Suppressor macrophage treated with lipopolysaccharide for 4 hours (primary cell): ENCODE measurements at places on chromosomes 2 and 18.
A peak's percentile ranks its signal among the peaks of the same experiment; 100 is the strongest.

- DNase-seq = no peak
Measured at GRCh38 chr18:70720607-70721006, 431.8 kb downstream of the SOCS6 start.

GRCh38 chr2:54040685-54041084, 69.9 kb upstream of the PSME4 start:
- no peak for DNase-seq

GRCh38 chr2:12282780-12283695, 433.7 kb upstream of the TRIB2 start:
- no peak for DNase-seq

GRCh38 chr2:51448911-51449310, 417.0 kb upstream of the NRXN1 start:
- DNase-seq = no peak

DNA sequence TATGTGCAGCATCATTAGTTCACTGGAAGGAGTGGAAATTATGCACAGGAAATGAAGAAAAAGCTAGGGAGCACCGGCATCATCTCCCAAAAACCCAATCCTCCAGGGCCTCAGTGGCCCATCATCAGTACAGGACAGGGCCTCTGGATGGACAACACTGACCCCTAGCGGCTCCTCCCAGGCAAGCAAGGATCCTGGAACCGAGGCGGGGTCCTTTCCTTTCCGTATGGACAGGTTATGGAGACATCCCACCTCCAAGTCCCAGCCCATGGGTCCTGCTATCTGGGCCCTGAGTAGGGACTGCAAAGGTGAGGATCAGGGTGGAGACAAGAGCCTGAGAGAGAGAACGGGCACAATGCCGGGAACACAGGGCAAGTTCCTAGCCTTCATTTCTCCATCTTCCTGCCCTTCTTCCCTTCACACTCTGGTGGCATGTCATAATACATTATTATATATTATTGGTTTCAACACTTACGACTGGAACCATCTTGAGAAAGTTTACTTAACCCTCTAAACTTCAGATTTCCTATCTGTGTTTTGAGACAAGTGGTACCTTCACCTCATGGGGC, 68.2 kb downstream of the ZNF516 start:
- no peak for DNase-seq

GRCh38 chr2:164069540-164069939, 333.7 kb upstream of the FIGN start:
- no peak for DNase-seq

DNA sequence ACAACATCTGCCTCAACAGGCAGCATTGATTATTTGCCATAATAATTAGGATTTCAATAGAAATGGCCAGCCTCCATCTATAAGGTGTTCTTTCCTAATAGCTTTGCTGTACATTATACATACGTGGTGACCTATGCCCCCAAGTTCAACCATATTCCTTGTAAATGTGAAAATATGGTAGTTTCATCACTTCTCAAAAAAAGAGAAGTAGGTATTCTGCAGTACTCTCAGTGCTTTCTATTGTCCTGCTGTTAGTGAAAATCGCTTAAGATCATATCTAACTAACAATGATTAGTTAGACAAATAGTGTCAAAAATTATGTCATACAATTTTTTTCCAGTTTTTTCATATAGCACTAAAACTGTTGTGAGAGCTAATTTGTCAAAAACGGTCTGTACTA, 79.6 kb downstream of the SLC4A10 start:
- no peak for DNase-seq

- no peak for DNase-seq
Measured at GRCh38 chr2:172232708-172233396, 130.2 kb upstream of the DLX2 start.

GRCh38 chr2:31256611-31257382, 22.8 kb downstream of the EHD3 start:
- DNase-seq = no peak

GRCh38 chr18:22670914-22671313, 253.2 kb upstream of the CTAGE1 start:
- no peak for DNase-seq

- no peak for DNase-seq
Measured at GRCh38 chr2:133733901-133734255, 165.6 kb upstream of the NCKAP5 start.

GRCh38 chr2:48755473-48755872, at the start of gene LHCGR:
Gene LHCGR, minus strand, starts transcription at chr2:48755724. Its CDS starts 53 bp downstream, at chr2:48755671.
- no peak for DNase-seq

- no peak for DNase-seq
Measured at GRCh38 chr2:151198645-151199044, 63.0 kb downstream of the RBM43 start.

- DNase-seq = no peak
Measured at GRCh38 chr2:145649061-145649460, 1129.1 kb upstream of the ZEB2 start.

GRCh38 chr2:209661286-209661894, 110.2 kb upstream of the UNC80 start:
- DNase-seq = no peak

DNA sequence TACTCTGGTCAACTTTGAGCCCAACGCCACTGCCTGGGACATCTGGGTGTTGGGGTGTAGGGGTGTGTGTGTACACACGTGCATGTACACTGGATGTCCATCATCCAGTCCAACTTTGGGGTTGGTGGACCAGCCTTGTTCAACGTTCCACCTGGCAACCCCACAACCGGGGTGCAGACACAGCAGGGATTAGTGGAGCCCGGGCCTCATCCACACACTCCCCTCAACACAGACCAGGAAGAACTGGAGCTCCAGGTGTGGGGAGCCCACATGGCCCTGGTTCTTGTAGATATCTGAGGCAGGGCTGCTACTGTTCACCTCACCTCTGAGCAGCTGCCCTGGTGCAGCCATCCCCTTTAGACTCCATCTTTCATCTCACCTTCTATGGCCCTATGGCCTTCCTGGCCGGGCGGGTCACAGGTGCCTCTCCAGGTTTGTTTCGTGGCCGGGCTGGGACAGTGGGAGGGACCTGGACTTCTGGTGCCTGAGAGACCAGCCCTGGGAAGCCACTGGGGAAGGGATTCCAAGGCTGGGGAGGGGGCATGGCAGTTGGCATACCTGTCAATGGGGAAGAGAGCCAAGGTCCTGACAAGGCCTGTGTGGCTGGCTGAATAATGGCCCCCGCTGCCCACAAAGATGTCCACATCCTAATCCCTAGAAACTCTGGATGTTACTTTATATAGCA, 7.5 kb downstream of the NEU2 start:
- no peak for DNase-seq

GRCh38 chr18:23137788-23138216, 2.5 kb downstream of the CABLES1 start:
- DNase-seq = no peak

GRCh38 chr2:199414001-199414400, 43.7 kb downstream of the SATB2 start:
- DNase-seq = no peak

DNA sequence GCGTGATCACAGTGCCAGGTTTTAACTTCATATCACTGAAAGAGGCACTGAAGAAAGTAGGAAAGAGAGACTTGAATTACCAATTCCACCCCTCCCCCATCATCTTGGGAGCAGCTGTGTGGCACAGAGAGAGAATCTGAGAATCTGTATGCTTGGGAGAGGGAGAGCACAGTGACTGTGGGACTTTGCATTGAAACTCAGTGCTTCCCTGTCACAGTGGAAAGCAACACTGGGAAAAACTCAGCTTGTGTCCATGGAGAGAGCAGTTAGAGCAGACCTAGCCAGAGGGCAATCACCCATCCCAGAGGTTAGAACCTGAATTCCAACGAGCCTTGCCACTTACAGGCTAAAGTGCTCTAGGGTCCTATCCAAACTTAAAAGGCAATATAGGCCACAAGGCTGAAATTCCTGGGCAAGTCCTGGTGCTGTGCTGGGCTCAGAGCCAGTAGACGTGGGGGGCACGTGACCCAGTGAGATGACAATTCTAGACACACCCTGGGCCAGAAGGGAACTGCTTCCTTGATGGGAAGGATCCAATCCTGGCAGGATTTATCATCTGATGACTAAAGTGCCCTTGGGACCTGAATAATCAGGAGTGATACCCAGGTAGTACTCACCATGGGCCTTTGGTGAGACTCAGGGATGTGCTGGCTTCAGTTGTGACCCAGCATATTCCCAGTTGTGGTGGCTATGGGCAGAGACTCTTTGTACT, 15.5 kb upstream of the ABCB11 start:
- DNase-seq = no peak

GRCh38 chr2:199811346-199811745, 39.6 kb downstream of the FTCDNL1 start:
- peak; percentile 66 for DNase-seq

- DNase-seq = no peak
Measured at GRCh38 chr2:238914648-238915015, 66.7 kb downstream of the TWIST2 start.

DNA sequence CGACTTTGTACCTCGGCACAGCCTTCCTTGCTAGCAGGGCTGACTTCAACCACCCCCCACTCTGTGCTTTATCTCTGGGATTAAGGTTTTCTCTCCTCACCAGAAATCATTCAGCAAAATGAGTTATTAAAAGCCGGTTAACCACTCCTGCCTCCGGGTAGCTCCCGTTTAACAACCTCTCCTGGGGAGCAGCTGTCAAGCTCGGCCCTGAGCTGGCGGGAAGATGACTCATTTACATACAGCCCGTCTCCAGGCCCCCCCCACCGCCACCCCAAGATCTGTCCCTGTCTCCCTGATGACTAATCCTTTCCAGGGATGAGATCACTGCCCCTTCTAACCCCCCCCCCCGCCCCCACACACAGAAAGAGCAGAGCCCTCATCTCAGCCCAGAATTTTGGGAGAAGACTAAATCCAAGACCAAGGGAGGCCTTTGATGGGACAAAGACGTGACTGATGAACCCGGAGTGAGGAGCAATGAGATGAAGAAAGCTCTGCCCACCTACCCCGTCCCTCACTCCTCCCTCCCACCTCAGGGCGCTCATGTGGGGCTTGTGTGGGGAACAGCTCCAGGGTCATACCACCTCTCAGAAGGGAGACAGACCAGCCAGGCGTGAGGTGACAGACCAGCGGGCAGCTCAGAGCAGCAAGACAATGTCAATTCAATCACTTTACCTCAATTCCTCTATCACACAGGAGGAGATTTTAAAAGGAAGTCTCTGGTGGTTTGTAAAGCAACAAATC, 131.4 kb downstream of the MSH2 start:
- peak; percentile 4 for DNase-seq

- DNase-seq = peak; percentile 93
Measured at GRCh38 chr18:48785091-48785614, 165.6 kb downstream of the SMAD7 start.

- no peak for DNase-seq
Measured at GRCh38 chr2:8212239-8212638, 469.6 kb upstream of the ID2 start.

GRCh38 chr18:63234841-63235240, 84.7 kb downstream of the BCL2 start:
- peak; percentile 79 for DNase-seq

DNA sequence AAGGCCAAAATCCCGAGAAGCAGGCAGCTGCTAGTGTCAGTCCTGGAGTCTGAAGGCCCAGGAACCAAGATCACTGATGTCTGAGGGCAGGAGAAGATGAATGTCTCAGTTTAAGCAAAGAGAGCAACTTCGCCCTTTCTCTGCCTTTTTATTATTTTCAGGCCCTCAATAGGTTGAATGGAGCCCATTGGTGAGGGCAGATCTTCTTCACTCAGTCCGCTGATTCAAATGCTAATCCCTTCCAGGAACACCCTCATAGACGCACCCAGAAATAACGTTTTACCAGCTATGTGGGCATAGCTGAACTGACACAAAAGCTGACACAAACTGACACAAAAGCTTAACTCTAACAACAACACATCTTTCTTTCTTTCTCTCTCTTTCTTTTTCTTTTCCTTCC, 78.0 kb upstream of the KCNJ3 start:
- DNase-seq = no peak

- DNase-seq = no peak
Measured at GRCh38 chr2:2681085-2681484, 350.0 kb upstream of the MYT1L start.

- no peak for DNase-seq
Measured at GRCh38 chr2:72744049-72744448, 81.8 kb downstream of the EXOC6B start.

GRCh38 chr18:36780748-36781147, 48.1 kb downstream of the TPGS2 start:
- no peak for DNase-seq

DNA sequence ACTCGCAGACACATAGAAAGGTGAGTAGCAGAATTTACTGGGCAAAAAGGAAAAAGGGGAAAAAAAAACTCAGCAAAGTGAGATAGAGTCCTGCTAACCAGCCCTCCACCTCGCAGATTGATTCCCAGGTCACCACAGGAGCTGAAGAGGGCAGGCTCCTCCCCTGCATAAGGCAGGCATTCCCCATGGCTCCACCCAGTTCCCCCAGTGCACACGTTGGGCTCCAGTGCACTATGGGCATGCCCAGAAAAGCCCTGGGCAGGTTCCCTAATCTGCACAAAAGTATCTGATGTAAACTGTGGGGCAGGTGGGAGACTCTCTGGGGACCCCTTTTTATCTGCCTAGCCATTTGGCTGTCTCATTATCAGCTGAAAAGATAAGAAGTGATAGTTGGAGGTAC, 461.2 kb upstream of the TMEFF2 start:
- DNase-seq = no peak

DNA sequence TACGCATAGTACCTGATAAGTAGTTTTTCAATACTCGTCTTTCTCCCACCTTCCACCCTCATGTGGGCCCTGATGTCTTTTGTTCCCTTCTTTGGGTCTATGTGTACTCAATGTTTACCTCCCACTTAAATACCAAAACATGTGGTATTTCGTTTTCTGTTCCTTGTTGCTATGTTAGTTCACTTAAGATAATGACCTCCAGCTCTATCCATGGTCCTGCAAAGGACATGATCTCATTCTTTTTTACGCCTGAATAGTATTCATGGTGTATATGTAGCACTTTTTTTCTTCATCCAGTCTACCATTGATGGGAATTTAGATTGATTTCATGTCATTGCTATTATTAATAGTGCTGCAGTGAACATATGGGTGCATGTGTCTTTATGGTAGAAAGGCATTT, 310.4 kb upstream of the VWC2L start:
- no peak for DNase-seq

DNA sequence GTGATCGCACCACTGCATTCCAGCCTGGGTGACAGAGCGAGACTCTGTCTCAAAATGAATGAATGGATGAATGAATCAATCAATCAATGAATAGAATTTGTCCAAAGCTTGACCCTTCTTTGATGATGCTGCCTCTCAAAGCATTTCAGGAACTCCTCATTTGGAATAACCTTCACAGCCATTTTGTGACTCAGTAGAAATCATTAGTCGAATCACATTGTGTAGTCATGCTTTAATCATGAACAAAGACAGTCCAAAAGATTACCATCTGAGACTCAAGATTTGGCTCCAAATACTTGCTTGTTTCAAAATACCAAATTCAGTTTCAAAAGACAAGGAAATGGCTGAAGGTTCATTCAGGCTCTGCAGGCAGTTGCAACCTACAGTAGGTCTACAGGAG, 83.1 kb downstream of the VWA3B start:
- no peak for DNase-seq
